Activated gamma-delta T cell (primary cell): ENCODE measurements at places on chromosomes 5 and 9.

- no peak for DNase-seq
Measured at GRCh38 chr5:1030801-1031271, 22.2 kb downstream of the NKD2 start.

GRCh38 chr5:157434096-157434495 lies 25.9 kb upstream of the NIPAL4 start:
- DNase-seq, result no peak

DNA sequence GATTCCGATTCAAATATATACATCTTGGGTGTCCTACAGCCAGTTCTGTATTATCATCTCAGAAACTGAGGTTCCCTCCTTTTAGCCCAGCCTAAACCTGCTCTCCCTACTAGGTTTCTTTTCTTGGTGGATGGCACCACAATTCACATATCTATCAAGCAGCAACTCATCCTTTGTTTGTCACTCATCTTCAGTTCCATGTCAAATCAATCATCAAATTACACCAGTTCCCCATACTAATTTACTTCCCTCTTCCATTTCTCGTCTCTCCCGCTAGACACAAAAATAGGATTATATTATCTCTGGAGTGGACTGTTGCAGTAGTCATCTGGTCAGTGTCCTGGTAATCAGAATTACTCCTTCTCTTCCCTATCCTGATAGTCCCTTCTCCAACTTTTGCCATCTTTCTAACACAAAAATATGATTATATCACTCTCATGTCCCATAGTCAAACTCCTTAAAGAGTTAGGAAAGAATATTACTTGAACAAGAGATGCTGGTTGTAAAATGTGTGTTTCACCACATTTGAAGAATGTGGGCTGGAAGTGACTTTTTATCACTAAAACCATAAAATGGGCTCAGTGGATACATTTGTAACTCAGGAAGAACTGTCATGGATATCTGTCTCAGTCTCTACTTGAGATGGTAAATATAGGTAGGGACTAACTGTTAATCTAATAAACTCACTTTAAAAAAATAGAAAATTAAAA lies 69.1 kb upstream of the RICTOR start:
- DNase-seq, result no peak

DNA sequence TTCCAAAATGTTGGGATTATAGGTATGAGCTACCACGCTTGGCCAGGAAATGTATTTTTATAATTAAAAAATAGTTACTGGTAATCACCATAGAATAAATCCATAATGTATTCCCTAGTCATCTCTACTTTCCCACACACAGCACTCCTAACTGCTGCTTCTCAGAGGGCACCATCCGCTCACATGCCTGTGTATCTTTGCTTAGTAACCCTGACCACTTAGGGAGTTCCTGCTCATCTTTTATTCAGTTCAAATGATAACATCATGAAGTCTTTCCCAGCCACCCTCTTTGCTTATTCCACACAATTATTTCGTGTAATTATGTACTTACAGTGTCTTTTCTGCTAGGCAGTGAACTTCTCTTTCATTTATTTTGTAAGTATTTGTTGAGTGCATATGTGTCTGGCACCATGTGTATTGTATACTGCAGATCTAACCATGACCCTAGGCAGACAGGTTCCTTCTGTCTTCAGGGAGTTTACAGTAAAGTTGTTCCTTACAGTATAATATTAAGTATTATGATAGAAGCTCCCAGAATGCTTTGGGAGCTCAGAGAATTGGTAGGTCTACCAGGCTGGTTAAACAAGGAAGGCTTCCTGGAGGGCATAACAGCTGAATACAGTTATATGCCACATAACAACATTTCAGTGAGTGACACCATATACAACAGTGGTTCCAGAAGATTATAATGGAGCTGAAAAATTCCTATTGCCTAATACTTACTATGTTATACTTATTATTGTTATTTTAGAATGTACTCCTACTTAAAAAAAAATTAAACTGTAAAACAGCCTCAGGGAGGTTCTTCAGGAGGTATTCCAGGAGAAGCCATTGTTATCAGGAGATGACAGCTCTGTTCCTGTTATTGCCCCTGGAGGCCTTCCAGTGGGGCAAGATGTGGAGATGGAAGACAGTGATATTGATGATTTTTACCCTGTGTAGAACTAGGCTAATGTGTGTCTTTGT lies 39.2 kb downstream of the DCAF10 start:
- DNase-seq, result no peak

- no peak for DNase-seq
Measured at GRCh38 chr5:56734091-56734694, 81.2 kb upstream of the MAP3K1 start.

DNA sequence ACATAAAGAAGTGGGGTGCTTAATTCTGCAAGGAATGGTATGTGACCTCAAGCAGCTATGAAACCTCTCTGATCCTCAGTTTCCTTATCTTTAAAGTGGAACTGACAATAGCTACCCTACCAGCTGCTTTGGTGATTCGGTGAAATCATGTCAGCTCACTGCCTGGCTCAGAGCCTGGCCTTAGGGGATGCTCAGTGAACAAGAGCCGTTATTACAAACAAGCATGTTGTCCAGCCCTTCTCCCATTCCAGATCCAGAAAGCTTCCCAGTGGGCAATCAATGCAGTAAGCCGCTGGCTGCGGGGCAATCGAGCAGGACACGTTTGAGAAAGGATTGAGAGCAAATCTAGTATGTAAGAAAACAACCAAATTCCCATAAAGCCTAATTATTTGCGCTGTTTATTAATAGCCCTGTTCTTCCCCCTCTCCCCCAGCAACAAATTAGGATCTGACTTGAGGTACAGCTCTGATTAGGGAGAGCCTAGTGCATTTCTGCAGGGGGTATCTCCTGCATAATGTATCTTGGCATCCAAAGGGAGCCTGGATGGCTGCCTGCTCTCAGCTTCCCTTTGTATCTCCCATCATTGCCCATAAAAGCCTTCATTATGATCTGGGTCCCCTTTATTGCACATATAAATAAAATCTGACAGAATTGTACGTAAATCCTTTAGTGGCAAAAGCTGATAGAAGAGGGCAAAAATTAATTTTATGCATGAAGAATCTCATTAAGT lies 371.4 kb downstream of the TMEM232 start:
- no peak for DNase-seq

- DNase-seq, result no peak
Measured at GRCh38 chr9:96524764-96525163, 74.8 kb downstream of the HABP4 start.

DNA sequence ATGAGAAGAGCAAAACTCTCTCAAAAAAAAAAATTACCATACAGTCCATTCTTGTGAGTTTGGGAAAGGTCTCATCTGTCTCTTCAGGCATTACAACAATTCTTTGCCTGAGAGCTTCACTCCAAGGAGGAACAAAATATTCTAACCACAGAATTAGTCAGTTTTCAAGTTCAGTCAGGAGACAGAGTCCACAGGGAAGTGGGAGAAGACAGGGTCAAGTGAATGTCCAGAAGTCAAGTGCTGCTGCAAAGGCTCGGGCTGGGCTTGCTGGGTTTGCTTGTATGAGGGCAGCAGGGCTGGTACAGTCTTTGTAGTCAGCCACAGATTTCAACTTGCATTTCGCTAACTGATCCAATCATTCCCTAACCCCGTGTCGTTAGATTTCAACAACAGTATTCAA lies 17.6 kb upstream of the HEXB start:
- DNase-seq, result no peak

DNA sequence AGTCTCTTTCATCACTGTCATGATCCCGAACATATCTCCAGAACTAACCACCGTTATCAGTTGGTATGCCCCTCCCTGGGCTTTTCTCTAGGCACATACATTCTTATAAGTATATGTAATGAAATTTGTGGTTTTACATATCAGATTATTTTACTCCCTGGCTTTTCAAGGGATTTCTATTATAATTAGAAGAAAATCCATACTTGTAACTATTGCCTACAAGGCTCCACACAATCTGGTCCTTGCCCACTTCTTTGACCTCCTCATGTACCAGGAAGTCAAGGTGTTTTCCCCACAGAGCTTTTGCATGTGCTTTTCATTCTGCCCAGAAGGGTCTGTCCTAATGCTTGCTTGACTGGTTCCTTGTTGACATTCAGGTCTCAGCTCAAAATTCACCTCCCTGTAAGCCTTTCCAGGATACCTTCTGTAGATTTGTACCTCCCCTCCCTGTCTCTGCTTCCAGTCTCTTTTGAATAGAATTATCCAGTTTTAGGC lies 33.6 kb upstream of the HSD17B4 start:
- DNase-seq, result no peak

- DNase-seq, result no peak
Measured at GRCh38 chr5:162068412-162068811, 839 bp downstream of the GABRG2 start.

- no peak for DNase-seq
Measured at GRCh38 chr9:27429436-27429835, 94.7 kb upstream of the IFNK start.

- DNase-seq, result no peak
Measured at GRCh38 chr9:93669958-93670207, 93.5 kb downstream of the PHF2 start.

GRCh38 chr5:81782811-81783210 lies 31.9 kb upstream of the SSBP2 start:
- no peak for DNase-seq
